CD4-positive, alpha-beta memory T cell (primary cell): ENCODE measurements at places on chromosomes 12 and 14.

DNA sequence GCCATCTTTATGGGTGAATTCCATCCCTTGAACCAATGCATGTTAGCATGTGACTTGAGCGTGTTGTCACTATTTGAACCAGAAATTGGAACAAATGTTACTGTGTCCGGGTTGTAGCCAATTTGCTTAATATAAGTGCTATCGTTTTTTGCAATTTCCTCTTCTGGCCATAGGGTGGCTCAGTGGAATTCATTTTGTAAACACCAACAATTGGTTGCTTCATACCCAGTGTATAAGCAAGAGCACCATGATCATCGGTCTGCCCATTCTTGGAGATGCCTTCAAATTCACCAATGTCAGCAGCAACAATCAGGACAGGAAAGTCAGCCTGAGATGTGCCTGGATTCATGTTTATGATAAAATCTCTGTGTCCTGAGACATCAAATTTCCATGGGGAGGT lies 5.0 kb upstream of the NEDD1 start:
- DNase-seq = no peak

DNA sequence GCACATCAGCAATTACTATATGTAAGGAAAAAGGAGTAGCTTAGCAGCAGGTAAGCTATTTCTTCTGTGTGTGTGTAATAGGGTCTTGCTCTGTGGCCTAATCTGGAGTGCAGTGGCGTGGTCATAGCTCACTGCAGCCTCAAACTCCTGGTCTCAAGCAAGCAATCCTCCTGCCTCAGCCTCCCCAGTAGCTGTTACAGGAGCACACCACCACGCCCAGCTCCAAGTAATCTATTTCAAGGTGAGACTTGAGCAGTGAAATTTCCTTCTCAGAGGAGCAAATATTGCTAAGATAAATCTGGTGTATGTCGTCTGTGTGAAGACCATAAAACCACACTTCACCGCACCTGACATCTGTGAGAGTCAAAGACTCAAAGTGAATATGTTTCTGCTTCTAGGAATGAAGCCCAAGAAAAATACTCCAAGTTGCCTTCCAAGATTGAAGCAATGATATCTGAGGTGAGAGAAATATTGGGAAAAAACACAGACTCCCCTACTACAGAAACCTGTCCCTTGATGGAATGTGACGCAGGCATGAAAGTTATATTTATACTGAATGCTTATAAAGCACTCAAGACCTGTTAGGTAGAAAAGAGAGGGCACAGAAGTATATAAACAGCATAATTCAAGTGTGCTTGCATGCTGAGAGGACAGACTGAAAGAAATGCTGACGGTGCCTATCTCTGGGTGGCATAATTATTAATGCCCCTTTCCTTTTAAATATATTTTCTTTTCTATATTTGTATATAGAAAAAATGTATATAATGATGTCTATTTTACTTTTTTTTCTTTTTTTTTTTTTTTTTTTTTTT lies 2.5 kb upstream of the SELPLG start:
- DNase-seq = no peak

GRCh38 chr14:69895109-69895508 lies 15.9 kb downstream of the SMOC1 start:
- DNase-seq = no peak

GRCh38 chr12:43069768-43070221 lies 480.2 kb upstream of the PRICKLE1 start:
- DNase-seq = no peak

DNA sequence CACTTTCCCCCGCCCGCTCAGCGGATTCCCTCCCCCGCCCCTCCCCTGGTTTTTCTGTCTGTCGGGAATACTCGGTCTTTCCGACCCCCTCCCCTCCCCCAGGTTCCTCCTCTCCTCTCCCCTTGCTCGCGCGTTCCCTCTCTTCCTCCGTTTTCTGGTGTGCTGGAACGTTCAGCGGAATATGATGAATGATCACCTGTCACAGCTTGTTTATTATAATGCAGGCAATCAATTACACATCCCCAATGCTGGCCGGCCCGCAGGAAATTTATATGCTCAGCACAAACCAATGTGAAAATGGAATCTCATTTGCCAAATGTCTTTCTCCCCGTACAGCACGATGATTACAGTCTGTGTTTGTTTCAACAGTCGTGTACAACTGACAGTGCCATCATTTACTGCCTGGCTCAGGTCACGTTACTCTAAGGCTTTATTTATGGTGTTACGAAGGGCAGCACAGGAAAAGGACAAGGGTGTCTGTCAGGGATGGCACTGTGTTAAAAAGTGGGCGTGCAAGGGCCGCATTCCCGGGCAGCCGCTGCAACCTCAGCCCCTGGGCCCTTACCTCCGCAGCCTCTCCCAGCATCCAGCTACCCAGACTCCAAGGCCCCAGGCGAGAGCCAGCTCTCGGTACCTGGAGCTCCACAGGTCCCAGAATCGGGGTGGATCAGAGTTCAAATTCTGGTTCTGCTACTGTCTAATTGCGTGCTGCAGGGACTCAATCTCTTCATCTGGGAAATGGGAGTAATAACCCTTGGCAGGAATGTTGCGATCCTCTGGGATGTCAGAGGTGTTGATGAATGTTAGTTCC lies 24.7 kb upstream of the MAP1LC3B2 start:
- no peak for DNase-seq

DNA sequence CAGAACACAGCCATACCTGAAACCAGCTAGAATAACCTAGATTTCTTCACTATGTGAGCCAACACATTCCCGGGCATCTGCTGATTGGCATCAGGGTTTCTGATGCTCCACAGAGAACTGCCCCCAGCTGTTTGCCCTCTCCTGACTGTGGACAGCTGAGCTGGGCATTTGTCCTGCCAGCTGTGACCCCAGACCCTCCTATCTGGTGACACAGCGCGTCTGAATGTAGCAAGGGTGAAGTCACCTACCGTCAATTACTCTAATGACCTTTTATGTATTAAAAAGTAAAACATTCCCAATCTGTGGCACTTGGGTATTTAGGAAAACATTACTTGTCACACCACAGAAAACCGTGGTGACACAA lies 29.7 kb upstream of the SFSWAP start:
- DNase-seq = no peak

- DNase-seq = no peak
These were observed 44.8 kb upstream of the FRS2 start for GRCh38 chr12:69425417-69425816.
